ENCODE measurements at places on chromosomes 16 and 17.

DNA sequence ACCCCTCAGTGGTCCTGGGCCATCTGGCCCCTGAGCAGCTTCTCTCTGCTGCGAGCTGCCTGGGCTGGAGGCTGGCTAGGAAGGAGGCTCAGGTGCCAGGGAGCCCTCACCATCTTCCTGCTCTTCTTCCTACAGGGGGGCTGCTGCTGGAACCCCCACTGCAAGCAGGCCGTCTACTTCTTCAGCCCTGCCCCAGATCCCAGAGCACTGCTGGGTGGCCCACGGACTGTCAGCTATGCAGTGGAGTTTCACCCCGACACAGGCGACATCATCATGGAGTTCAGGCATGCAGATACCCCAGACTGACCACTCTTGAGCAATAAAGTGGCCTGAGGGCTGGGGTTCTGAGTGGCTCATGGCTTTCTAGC is 46.1 kb downstream of the PRMT7 start:
- DNase-seq, result no peak

DNA sequence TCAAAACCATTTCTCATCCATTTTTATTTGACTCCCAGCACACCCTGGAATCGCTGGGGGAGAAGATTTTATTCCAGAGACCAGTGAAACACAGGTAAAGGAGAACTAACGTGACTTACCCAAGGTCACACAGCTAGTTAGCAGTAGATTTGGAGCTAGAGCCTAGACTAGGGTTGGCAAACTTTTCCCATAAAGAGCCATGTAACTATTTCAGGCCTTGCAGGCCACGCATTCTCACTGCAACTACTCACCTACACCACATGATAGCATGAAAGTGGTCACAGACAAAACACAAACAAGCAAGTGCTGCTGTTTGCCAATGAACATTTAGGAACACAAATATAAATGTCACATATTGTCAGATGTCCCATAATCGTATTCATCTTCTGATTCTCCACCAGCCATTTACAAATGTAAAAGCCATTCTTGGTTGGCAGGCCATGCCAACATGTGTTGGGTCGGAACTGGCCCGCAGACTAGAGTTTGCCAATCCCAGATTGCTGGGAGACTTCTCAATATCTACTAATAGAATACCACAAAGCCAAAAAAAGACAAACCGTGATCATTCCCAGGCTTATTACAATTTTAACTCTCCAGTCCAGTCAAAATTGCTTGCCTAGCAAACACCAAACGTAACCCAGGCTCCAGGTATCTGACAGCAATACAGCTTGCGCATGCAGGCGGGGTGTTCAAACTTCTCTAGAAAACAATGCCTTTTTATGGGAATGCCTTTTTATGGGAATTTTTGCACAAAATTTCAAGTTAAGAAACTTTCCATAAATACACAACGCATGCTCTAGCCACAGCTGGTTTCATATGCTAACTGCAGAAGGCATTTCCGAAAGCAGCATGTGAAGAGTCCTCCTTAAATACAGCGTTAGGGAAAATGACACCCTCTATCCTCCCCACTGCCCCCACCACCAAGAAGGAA is 20.9 kb downstream of the ZFHX3 start:
- no peak for DNase-seq

GRCh38 chr17:31226950-31227349 is 70.1 kb downstream of the OMG start:
- no peak for DNase-seq

- no peak for DNase-seq
Measured at GRCh38 chr17:1414001-1414574, 14.1 kb upstream of the YWHAE start.

GRCh38 chr17:8628609-8629169 is 1.8 kb downstream of the MYH10 start:
- no peak for DNase-seq

DNA sequence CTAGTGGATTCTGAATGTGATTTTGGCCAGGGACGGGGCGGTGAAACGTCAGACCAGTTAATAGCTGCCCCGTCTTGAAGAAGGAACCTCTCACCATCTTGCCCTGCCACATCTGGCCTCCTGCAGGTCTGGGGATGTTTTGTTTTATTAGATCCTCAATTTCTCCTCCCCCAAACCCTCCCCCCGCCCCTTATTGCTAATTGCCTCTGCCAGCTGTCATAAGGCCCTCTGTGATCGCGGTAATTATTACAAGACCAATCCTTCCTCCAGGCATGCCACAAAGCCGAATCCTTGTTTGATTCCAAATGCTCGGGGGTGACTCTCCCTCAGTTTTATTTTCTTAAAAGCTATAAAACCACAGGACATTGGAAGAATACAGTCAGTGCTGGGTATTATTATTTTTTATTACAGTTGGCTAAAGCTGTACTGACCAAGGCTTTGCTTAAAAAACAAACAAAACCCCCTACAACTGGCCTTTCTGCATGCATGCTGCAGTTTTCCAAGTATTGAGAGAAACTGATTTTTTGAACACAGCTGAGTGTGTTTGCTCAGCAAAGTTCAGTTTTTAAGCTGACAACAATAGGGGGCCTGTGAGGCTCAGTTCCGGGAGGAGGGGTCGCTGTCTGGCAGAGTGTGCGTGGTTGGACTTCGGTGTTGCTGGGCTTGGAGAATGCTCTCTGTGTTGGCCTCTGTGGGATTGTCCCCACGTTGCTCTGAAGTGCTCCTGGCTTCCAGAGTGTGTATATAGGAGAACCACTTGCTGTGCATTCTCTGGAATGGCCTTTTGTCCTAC is 1.7 kb downstream of the KSR1 start:
- peak; percentile 33 for DNase-seq

DNA sequence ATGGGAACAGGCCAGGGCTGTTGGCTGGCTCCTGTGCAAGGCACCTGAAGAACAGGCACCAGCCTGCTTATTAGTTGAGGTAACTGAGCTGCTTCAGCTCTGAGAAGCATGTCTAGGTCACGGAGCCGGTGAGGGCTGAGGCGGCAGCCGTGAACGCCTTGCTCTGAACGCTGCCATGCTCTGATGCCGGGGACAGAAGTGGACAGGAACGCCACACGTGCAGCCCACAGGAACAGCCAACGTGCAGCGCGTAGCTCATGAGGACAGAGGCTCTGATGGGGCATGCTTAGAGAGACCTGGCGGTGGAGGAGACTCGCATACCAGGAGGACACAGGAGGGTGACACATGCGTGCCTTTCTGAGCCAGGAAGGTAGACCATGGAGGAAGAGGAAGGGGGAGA is 25.6 kb downstream of the USP22 start:
- DNase-seq, result no peak

- DNase-seq, result peak; percentile 96
Measured at GRCh38 chr17:43591779-43592562, 45.8 kb upstream of the ETV4 start.

DNA sequence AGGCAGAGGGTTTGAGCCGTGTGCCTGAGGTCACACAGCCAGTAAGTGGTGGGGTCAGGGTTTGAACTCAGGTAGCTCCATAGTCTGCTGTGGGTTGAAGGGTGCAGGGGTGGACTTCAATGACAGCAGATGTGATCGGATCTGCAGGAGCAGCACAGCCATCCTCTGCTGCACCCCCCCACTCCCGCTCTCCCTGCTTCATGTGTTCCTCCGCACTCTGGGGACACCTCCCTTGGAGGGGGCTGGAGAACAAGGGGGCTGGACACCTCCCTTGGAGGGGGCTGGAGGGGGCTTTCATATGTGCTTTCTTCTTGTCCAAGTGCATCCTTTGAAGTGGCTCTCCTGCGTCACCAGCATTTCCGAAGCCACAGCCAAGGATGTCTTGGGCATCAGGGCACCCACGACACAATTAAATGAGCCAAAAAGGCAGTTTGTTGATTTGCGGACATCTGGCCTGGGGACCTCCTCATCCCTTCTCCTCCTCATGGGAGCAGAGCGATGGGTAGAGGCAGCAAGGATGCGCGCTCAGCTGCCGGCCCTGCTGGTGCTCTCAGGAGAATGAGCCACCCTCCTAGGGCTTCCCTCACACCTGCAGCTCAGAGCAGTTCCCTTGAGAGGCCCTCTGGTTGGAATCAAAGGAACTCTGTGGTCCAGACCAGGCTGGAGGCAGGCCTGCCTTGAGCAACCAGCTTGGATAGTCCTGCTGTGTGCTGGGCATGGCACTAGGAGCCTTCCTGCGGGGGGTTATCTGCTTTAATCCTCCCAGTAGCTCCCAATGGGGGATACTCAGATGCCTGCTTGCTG is 26.2 kb downstream of the WSCD1 start:
- no peak for DNase-seq

DNA sequence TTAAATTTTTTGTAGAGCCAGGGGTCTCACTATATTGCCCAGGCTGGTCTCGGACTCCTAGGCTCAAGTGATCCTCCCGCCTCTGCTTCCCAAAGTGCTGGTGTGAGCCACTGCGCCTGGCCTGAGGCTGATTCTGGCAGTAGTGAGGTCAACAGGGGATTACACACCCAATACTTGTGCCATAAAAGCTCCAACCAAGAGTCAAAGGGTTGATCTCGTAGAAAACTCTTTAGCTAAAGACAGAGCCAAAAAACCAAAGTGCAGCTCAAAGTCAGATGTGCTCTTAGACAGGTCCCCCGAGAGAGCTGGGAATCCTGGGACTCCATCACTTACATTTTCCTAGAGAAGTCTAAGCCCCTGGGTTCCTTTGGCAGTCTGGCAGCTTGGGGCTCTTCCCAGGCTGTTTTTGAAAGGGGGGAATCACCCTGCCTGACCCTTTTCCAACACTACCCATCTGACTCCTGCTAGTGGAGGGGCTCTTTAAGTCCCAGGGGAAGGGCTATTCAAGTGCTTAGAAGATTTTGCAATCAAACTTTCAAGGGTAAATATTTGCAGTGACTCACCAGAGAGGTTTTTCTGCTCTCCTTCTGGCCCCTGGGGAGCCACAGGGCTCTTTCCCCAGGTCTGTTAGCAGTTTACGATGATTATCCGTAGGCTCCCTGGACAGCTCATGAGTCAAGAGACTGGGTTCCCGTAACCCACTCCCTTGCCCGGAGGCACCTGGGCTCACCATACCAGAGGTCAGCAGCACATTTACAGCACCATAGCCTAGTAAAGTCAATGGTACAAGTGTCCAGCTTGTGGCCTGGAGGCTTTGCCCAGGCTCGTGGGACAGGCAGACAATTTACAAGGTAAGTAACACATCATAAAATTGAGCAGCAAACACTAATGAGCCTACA is 408.7 kb downstream of the SLC39A11 start:
- peak; percentile 92 for DNase-seq

GRCh38 chr17:18025945-18026776 is 12.8 kb downstream of the ATPAF2 start:
- DNase-seq, result peak; percentile 82

GRCh38 chr17:67569015-67569451 is 148.7 kb upstream of the NOL11 start:
- no peak for DNase-seq

DNA sequence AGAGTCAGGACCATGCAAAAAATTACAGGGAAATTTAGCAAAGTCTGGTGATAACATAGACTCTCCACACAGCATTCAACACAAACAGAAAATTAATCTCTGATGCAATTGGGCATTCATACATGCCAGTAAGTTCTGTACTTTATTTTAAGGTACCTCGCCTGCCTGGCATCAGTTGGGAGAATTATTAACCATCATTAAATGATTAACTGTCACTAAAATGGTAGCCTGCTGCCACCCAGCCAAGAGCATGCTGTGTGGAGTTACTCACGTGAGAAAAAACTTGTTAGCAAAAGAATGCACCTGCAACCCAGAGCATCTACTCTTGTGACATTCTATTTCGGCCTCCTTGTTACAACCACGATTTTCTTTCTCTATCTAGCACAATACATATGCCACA is 117.2 kb downstream of the GRIN2A start:
- no peak for DNase-seq

GRCh38 chr16:53766304-53767016 is 62.5 kb downstream of the FTO start:
- DNase-seq, result no peak
